ENCODE measurements at places on chromosomes 7 and 10.

- DNase-seq, result no peak
These were observed 28.0 kb upstream of the SRRM3 start for GRCh38 chr7:76173566-76174205.

DNA sequence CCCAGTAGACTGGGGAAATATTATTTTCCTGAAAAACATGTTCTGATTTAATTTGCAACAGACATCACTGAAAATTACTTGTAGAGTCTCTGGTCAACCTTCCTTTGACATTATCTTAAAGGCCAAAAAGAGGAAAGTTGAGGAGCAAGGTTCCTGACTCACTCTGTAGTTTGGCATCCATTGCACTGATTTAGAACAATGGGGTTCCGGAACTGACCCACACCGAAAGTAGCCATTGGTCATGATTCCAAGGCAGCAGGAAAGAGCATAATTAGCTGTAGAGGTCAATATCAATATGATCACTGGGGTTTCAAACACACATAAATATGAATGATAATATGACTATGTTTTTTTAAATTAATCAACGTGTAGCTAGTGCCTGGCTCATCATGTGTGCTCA, 65.8 kb downstream of the DNMBP start:
- DNase-seq, result no peak

DNA sequence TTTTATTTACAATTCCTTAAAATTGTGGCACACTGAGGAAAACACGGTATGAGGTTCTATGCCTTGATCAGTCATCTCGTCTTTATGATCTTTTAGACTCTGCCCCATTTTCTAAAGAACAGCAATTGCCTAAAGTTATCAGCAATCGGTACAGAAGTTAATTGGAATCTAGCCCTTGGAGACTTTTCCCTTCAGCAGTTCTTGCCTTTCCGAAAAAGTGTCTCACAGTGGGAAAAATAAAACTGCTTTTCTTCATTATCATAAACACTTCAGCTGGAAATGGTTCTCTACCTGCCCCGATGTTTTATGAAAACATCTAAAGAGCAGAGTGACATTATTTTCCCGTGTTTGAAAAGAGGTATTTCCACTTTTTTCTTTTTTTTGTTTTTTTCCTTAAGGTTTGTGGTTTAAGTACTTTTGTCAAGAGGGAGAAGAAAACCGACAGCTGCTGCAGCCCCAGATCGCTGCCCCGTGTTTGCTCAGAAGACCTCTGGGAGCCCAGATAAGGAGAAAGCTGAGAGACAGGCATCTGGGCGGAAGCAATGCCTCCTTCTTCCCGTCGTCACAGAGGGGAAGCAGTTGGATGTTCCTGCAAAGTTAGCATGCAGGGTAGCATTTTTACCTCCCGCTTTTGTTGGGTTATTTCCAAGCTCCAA, 149.7 kb downstream of the FRMD4A start:
- DNase-seq, result no peak

DNA sequence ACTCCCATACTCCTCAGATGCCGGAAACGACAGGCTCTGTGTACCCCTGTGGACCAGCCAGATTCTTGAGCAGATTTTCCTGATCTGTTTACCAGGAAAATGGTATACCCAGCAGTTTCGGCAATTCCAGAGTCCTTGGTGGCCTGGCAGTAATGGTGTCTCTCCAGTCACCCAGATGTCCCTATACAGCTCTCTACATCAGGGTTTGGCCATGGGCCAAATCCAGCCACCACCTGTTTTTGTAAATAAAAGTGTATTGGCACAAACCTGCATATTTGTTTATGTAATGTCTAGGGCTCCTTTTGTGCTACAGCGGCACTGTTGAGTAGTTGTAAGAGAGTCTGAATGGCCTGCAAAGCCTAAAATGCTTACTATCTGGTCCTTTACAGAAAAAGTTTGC, 491.3 kb downstream of the RPS24 start:
- no peak for DNase-seq

DNA sequence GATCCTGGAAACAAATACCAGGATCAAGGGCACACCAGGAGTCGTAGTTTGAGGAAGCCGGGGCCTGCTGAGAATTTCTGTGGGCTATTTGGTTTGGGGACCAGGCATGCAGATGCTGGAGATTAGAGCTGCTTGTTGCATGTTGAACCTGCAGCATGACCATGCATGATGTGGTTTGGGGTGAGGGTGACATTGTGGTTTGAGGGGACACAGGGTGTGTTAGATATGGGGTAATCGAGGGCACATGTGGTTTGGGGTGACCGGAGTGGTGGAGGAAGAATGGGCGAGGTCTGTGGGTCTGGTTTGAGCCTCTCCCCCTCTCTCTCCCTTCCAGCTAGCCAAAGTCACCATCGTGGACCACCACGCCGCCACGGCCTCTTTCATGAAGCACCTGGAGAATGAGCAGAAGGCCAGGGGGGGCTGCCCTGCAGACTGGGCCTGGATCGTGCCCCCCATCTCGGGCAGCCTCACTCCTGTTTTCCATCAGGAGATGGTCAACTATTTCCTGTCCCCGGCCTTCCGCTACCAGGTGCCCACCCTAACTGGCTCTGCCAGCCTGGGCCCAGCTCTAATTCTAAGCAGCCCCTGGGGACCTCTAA, 10.2 kb downstream of the NOS3 start:
- no peak for DNase-seq

- DNase-seq, result no peak
These were observed 11.6 kb downstream of the GNG11 start for GRCh38 chr7:93933156-93933555.

DNA sequence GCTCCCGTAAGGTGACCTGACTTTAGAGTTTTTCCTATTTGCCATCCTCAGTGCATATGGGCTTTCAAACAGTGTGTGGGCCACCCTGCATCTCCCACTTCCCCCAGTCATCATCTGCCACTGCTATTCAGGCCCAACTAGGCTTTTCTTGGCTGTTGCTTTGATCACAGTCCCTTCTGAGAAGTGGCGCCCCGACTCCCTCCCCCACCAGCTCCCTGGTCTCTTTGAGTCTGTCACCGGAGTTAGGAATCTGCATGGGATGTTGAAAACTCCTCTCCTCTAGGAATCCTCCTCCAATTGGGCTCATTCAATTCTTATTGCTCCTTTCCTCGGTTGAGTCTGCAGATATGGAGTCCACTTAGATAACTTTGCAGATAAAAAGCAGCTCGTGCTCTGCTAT, 32.1 kb downstream of the HIF1AN start:
- DNase-seq, result no peak

- DNase-seq, result no peak
These were observed 13.6 kb downstream of the PLXNA4 start for GRCh38 chr7:132562690-132563089.

DNA sequence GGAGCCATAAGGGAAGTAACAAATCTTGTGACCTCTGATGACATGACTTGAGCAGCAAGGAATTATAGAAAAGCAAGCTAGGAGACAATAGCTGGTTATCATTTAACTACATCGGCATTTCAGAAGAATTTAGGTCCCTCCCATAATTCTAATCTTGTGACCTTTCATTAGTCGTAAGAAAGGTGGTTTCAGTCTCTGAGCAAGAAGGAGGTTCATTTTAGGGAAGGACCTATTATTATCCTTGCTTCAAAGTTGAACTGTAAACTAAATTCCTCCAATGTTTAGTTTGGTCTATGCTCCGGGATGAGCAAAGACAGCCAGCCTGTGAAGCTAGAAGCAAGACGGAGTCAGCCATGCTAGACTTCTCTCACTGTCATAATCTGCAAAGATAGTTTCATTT, 159.6 kb downstream of the SLC16A9 start:
- DNase-seq, result no peak
